ENCODE measurements at places on chromosomes 4 and X. TPM values are rescaled to one million over a fixed set of nuclear protein-coding genes. Genes with fewer than 3 reads are reported as not detected.

- DNase-seq: peak; percentile 69
Measured at GRCh38 chr4:120683897-120684540, 238.5 kb downstream of the PRDM5 start.

- DNase-seq: peak; percentile 74
Measured at GRCh38 chr4:32032136-32032672, 1312.0 kb downstream of the PCDH7 start.

DNA sequence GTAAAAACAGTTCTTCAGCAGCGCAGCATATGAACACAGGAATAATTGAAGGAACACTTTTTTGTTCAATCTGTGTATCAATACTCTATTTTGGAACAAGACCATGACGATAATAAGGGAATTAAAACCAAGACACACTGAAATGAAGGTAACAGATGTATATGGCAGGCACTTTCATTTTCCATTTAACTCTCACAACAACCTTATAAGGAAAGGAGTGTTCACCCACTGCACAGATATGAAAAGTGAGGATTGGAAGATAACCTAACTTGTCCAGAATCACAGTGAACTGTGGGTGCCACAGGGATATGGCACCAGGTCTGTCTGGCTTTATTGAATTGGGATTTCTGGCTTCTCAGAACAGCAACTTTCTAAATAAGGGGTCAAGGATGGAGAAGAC is 153.3 kb downstream of the MID1IP1 start:
- no peak for DNase-seq

GRIA3 gene
- total RNA-seq: under 0.01 TPM

- no peak for DNase-seq
Measured at GRCh38 chrX:152925835-152926234, 28.0 kb downstream of the ZNF185 start.

USP26 gene
- total RNA-seq: not detected

GRCh38 chr4:52296341-52296740 is 245.2 kb downstream of the SPATA18 start:
- DNase-seq: no peak

DNA sequence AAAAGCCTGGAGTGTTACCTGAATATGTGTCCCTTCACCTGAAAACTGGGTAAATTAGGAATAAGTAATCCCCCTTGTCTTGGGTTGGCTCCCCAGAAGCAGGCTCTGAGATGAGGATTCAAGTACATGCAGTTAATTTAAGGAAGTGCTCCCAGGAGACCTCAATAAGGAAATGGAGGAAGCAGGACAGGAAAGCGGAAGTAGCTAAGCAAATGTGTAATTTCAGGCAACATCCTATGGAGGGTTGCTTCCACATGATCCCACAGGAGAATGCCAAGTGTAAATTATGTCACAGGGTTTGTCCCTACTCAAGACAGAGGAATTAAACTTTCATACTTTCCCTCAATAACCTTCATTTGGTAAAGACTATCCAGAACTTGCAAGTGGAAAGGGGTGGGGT is 48.1 kb upstream of the ARHGEF6 start:
- DNase-seq: no peak

- peak; percentile 81 for DNase-seq
Measured at GRCh38 chr4:41709844-41710481, 38.6 kb downstream of the PHOX2B start.

CENPVL2 gene
- not detected for total RNA-seq

- DNase-seq: no peak
Measured at GRCh38 chr4:163121689-163122088, 45.0 kb downstream of the NAF1 start.

DNA sequence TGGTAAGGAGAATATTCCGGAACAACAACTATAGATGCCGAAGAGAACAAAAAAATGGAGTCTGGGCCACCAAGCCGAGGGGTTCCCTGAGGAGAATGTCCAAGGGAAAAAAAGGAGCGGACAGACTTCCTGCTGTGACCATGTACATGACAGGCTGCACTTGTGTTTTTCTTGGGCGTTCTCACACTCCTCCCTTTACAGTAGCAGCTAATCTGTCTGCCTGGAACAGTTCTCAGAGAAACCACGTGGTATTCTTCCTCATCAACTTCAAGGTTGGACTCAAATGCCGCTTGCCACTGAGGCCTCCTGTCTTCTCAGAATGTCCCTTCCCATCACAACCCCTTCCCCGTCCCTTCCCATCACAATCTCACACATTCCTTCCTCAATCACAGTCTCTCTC is 30.8 kb upstream of the MTNR1A start:
- no peak for DNase-seq

DNA sequence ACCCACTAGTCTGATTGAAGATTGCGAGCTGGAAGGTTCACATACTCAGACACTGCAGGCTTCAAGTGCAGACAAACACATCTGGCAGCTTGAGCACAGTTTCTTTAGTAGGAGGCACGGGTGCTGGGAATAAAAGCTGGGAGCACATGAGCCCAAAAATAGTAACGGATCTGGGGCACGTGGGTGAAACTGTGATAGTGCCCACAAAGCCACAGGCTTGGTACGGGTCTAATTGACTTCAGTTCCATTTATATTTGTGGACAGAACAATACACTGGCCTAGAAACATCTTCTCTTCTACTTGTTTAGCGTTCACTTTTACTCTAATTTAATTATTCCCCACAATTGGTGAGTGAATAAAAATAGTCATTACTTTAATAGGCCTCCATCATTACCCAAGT is 2370.7 kb downstream of the PCDH7 start:
- no peak for DNase-seq

DNA sequence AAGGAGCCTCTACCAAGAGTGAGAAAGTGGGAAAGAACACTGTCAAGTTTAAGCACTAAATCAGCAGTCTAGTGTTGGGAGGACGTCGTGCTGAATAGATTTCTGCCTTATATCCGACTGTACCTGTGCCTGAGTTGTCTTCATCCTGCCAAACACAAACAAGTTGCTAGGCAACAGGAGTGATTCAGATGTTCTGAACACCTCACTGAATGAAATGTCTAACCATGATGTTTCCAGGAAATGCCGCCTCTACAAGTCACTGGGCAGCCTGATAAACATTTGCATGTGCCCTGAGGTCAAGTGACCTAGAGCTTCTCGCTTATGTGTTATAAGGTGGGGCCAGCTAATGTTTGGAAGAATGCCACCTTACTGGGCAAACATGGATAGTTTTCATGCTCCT is 37.9 kb downstream of the SGMS2 start:
- peak; percentile 100 for DNase-seq

DNA sequence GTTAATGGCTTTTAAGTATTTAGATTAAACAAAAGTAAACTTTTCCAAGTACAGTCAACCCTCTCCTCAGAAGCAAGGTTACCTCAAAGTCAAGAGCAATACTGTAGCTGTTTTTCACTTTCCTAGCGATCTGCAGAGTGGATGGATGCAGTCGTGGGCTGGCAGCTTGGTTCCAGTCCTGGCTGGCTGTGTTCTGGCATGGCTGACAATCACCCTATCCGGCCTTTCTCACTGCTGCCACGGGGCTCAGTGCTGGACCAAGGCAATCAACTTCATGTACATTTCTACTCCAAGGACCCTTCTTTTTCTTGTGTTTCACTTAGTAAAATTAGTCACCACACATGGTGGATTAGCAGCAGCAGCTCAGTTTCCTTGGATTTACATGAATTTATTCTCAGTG is 208.3 kb downstream of the GABRB1 start:
- DNase-seq: peak; percentile 3

ADH4 gene
- not detected for total RNA-seq

DNA sequence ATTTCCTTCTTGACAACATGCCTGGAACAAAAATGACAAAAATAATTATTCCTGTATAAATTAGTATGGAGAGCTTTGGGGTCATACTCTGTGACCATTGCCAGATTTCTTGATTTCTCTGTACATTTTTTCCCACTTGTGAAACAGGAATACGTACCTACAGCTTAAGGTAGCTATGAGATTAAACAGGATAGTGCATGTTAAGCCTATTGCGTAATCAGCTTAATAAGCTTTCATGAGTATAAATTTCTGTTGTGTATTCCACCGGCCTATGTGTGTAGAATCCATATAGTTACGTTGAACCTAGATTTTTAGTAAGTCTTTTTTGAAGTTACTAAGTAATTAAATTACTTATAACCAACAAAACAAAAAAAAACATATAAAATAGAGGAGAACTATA is 334.9 kb downstream of the DCTD start:
- DNase-seq: no peak

- DNase-seq: no peak
Measured at GRCh38 chrX:77275392-77275791, 171.8 kb upstream of the FGF16 start.

MAGEA2 gene
- not detected for total RNA-seq

Data from renal cortical epithelial cell (primary cell).